Sigmoid colon (tissue), 7 donors: ENCODE measurements at places on chromosomes 3 and 15.
A peak's percentile ranks its signal among the peaks of the same experiment; 100 is the strongest.

GRCh38 chr3:45904931-45905330 lies 18.6 kb downstream of the CCR9 start:
- H3K36me3 ChIP-seq = no peaks in the 10 kb centered on the region
- DNase-seq = no peak
- no peak overlapping the region for H3K27ac ChIP-seq
- H3K4me3 ChIP-seq = no peak overlapping the region

GRCh38 chr15:86905625-86906256 lies 826.1 kb downstream of the AGBL1 start:
- no peak for DNase-seq
- no peaks in the 10 kb centered on the region for H3K4me1 ChIP-seq
- H3K27me3 ChIP-seq = no peaks in the 10 kb centered on the region
- H3K27ac ChIP-seq = no peak overlapping the region
- H3K4me3 ChIP-seq = no peak overlapping the region
- no peaks in the 10 kb centered on the region for H3K36me3 ChIP-seq

GRCh38 chr3:108485146-108485545 lies 25.2 kb downstream of the MYH15 start:
- no peak for DNase-seq
- no peaks in the 10 kb centered on the region for H3K27me3 ChIP-seq
- no peak overlapping the region for H3K4me3 ChIP-seq
- H3K4me1 ChIP-seq = peaks cover 8% of the 10 kb centered on the region
- no peak overlapping the region for H3K27ac ChIP-seq

DNA sequence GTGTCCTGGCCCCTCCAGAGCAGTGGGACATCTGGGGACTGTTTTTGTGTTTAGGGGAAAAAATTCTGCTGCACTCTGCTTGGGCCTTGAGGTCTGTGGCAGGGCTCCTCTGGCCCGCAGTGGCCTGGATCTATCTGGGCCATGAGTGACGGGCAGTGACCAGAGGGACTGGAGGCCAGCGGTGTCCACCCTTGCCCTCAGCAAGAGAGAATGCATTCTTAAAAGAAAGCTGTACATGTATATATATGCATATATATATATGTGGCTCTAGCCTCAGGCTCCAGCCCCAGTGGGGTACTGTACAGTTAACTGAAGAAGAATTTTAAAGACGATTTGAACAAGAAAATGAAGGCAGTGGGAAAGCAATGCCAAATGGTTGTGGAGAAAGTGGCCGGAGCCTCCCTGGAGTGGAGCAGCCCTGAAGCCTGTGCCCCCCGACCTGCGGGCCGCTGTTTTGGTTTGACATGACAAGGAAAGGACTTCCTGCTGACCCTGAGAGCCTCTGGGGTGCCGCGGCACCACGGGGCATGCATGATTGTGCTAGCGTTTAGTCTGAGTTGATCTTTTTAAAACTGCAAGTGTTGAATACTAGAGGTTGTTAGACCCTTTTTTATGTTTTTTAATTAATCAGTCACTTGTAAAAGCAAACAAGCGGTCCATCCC lies 52.2 kb downstream of the PLXNA1 start:
- no peak overlapping the region for H3K4me3 ChIP-seq
- no peak overlapping the region for H3K27ac ChIP-seq
- H3K36me3 ChIP-seq = peaks cover 45% of the 10 kb centered on the region
- no peak for DNase-seq
- H3K4me1 ChIP-seq = no peaks in the 10 kb centered on the region

DNA sequence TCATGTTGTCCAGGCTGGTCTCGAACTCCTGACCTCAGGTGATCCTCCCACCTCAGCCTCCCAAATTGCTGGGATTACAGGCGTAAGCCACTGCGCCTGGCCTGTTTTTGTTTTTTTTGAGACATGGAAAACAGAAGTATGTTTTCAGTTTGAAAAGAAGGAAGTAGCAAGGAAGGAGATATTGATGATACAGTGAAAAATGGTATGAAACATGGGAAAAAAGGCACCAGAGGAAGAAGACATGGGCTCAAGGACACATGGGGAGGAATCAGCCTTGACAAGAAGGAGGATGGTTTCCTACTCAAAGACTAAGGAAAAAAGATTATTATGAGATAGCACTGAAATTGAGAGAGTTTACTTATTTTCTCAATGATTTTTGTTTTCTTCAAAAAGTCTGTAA lies 30.7 kb downstream of the FMN1 start:
- H3K4me3 ChIP-seq = no peak overlapping the region
- no peaks in the 10 kb centered on the region for H3K27me3 ChIP-seq
- H3K36me3 ChIP-seq = no peaks in the 10 kb centered on the region
- no peak for DNase-seq

GRCh38 chr3:62143843-62144450 lies 229.4 kb downstream of the FEZF2 start:
- H3K36me3 ChIP-seq = no peaks in the 10 kb centered on the region
- no peak for DNase-seq
- H3K4me1 ChIP-seq = no peaks in the 10 kb centered on the region
- H3K27me3 ChIP-seq = no peaks in the 10 kb centered on the region
- H3K4me3 ChIP-seq = no peak overlapping the region
- H3K27ac ChIP-seq = no peak overlapping the region

- H3K4me1 ChIP-seq = peaks cover 8% of the 10 kb centered on the region
- H3K27me3 ChIP-seq = no peaks in the 10 kb centered on the region
- no peak overlapping the region for H3K4me3 ChIP-seq
- no peak for DNase-seq
- no peak overlapping the region for H3K27ac ChIP-seq
Observed at GRCh38 chr3:69283913-69284611, 101.8 kb downstream of the FRMD4B start.

DNA sequence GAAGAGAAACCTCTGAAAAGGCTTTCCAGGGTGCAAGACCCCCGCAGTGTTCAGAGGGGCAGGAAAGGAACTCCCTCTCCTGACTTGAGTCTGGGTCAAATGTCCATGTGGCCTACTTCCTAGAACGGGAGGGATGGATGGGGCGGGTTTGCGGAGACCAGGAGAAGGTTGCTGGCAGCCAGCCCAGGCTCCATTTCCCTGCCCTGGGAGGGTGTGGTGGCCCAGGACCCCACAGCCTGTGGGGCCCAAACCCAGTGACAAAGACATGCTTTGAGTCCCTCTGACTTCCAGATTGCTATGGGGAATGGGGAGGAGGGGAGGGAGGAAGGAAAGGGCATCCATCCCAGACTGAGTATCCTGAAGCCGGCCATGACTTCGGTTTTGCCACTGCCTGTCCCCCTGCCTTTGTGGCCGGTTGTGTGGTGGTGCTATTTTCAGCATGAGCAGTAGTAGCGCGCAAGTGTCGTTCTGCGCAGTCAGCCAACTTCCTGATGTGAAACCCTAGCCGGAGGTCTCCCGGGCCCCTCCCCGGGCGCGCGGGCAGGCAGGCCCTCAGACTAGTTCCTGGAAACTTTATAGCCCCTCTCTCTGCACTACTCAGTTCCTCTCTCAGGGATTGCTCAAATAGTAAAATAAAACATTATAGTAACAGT lies 24.4 kb downstream of the MAGEF1 start:
- no peaks in the 10 kb centered on the region for H3K27me3 ChIP-seq
- DNase-seq = peak; percentile 79
- no peak overlapping the region for H3K4me3 ChIP-seq
- no peaks in the 10 kb centered on the region for H3K36me3 ChIP-seq
- H3K27ac ChIP-seq = peak overlapping the region; percentile 72
- peaks cover 63% of the 10 kb centered on the region for H3K4me1 ChIP-seq

DNA sequence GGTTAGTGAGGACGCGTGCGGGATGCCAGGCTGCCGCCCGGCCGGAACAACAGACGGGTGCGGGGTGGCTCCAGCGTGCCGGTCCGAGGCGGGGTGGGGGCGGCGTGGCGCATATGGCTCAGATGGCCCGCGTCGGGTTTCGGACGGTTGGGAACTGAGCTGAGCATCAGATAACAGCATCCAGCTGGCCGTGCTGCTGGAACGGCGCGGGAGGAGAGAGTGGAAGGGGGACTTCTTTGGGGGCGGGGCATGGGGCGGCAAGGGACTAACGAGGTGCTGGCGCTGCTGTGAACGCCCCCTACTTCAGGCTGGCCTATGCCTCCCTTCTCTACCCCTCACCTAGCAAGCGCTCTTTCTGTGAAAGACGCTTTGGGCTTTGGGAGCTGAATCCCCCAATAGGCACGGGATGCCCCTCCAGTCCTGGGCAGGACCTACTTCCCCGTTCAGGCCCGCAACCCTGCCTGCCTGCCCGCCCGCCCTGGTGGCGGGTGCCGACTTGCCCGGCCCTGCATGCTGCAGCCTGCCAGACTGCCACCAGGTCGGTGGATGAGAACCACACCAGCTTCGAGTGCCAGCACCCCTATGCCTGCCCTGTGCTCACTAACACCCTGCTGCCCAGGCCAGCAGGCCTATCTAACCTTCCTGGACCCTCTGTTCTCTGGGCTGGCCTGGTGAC lies 542 bp downstream of the INKA1 start:
- H3K36me3 ChIP-seq = no peaks in the 10 kb centered on the region
- H3K27me3 ChIP-seq = no peaks in the 10 kb centered on the region
- peak overlapping the region; percentile 75 for H3K4me3 ChIP-seq
- peak; percentile 73 for DNase-seq
- H3K4me1 ChIP-seq = peaks cover 28% of the 10 kb centered on the region

GRCh38 chr3:38634111-38634510 lies 15.4 kb downstream of the SCN5A start:
- H3K4me3 ChIP-seq = no peak overlapping the region
- no peaks in the 10 kb centered on the region for H3K27me3 ChIP-seq
- H3K27ac ChIP-seq = no peak overlapping the region
- H3K4me1 ChIP-seq = no peaks in the 10 kb centered on the region
- DNase-seq = no peak

DNA sequence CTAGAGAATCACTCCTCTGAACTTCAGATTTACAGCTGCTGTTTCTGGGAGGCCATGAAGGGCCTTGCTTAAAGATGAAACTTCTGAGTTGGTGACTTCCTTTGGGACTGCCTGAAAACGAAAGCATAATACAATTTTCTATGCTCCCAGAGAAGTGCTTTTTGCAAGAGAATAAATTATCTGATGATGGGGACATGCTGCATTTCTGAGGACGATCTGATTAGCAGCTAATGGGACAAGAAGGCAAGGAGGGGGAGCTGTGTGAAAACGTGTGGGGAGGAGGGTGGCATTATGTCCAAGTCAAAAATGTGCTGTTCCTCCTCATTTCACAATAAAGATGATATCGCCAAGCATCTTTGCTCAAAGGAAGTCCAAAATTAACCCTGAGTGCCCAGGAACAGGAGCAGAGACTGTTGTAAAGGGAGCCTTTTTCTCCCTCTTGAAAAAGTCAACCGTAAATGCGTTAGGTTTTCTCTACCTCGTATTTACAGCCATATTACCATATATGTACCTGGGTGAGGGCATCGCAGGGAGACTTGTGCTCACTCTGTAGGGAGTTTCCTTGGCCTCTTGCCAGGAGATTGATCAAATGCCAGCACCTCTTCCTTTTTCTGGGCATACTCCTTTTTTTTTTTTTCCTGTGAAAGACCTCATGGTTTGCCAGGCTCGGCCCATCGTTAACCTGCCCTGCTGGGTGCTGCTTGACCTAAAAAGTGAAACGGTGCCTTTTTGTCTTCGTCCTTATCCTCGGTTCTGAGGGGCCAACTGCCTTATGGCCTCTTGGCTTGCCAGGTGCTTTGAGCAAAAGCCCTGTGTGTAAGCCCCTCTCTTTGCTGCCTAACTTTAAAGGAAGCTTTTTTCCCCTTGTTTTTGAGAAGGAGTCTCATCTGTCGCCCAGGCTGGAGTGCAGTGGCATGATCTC lies 11.5 kb downstream of the ITPR1 start:
- H3K4me3 ChIP-seq = peak overlapping the region; percentile 33
- H3K4me1 ChIP-seq = no peaks in the 10 kb centered on the region
- peaks cover 28% of the 10 kb centered on the region for H3K36me3 ChIP-seq
- peak; percentile 75 for DNase-seq

- no peaks in the 10 kb centered on the region for H3K27me3 ChIP-seq
- peaks cover 5% of the 10 kb centered on the region for H3K4me1 ChIP-seq
- H3K27ac ChIP-seq = peak overlapping the region; percentile 52
- H3K4me3 ChIP-seq = no peak overlapping the region
- DNase-seq = no peak
Observed at GRCh38 chr15:60660290-60661051, 181.5 kb upstream of the ICE2 start.

- peak within 1 kb of the TSS; percentile 74 for H3K27ac ChIP-seq
- DNase-seq = peak; percentile 99
- H3K4me3 ChIP-seq = peak within 1 kb of the TSS; percentile 68
- H3K36me3 ChIP-seq = no peaks in the 10 kb centered on the region
- H3K4me1 ChIP-seq = peaks cover 18% of the 10 kb centered on the region
Observed at GRCh38 chr15:75335705-75336355, at the start of gene COMMD4. TSS of gene COMMD4 (plus strand) at chr15:75336063. CDS start at chr15:75336090, 27 bp downstream.

- H3K36me3 ChIP-seq = no peaks in the 10 kb centered on the region
- H3K4me1 ChIP-seq = no peaks in the 10 kb centered on the region
- no peaks in the 10 kb centered on the region for H3K27me3 ChIP-seq
- no peak overlapping the region for H3K4me3 ChIP-seq
- H3K27ac ChIP-seq = no peak overlapping the region
Observed at GRCh38 chr15:27706300-27706699, 392.8 kb downstream of the OCA2 start.

GRCh38 chr15:58264053-58264971 lies 126.1 kb downstream of the AQP9 start:
- no peaks in the 10 kb centered on the region for H3K4me1 ChIP-seq
- no peaks in the 10 kb centered on the region for H3K36me3 ChIP-seq
- no peak overlapping the region for H3K27ac ChIP-seq

GRCh38 chr3:196012941-196013476 lies 68.9 kb downstream of the TFRC start:
- H3K36me3 ChIP-seq = no peaks in the 10 kb centered on the region
- no peak overlapping the region for H3K4me3 ChIP-seq
- peaks cover 9% of the 10 kb centered on the region for H3K27me3 ChIP-seq
- H3K27ac ChIP-seq = no peak overlapping the region
- no peaks in the 10 kb centered on the region for H3K4me1 ChIP-seq

DNA sequence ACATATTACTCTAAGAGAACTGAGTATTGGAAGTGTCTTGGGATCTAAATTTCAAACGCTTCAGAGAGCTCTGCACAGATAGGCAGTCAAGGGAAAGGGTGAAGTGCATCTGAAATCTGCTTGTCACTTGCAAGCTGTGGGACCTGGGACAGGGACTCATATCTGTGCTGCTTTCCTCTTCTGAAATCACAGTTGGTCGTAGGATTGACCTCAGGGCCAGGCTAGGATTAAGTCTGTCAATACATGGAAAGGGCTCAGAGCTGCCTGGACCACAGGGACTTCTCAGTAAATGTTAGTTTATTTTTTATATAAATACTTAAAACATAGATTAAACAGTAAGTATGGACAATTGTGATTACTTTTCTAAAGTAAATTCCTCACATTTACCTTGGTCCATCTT lies 74.7 kb upstream of the CMTM7 start:
- no peaks in the 10 kb centered on the region for H3K27me3 ChIP-seq
- no peak for DNase-seq
